ENCODE measurements at places on chromosomes 6 and 20.

- no peak for DNase-seq
These were observed 382.5 kb downstream of the PRKN start for GRCh38 chr6:162345051-162345511.

DNA sequence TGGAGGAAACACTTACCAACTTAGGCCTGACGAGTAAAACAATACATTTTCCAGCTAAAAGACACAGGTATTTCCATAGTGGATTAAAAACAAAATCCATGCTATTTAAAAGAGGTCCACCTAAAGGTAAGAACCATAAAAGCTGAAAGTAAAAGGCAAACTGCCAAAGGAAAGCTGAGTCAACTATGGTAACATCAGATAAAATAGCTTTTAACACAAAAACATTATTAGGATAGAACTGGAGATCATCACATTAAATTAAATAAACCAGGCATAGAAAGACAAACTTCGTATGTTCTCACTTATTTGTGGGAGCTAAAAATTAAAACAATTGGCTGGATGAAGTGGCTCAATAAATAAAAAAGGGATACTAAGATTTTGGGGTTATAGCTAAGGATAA is 166.8 kb upstream of the SLC22A16 start:
- DNase-seq: no peak

- no peak for DNase-seq
These were observed 11.1 kb upstream of the NTSR1 start for GRCh38 chr20:62697468-62697912.

DNA sequence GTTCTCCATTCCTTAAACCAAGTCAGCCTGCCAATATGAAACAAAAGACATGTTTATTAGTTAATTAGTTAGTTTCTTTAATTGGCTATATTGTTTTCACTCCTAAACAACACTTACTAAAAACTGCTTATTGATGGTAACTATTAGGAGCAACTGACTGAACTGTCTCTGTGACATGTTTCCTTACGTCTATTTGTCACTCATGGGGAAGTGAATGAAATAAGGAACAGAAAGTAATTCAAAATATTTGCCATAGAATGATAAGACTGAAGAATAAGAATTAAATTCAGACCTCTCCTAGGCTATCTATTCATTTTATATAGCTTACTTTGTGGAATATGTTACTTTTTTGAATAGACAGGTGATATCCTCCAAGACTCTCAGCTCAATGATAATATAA is 217.2 kb downstream of the LAMA2 start:
- no peak for DNase-seq

DNA sequence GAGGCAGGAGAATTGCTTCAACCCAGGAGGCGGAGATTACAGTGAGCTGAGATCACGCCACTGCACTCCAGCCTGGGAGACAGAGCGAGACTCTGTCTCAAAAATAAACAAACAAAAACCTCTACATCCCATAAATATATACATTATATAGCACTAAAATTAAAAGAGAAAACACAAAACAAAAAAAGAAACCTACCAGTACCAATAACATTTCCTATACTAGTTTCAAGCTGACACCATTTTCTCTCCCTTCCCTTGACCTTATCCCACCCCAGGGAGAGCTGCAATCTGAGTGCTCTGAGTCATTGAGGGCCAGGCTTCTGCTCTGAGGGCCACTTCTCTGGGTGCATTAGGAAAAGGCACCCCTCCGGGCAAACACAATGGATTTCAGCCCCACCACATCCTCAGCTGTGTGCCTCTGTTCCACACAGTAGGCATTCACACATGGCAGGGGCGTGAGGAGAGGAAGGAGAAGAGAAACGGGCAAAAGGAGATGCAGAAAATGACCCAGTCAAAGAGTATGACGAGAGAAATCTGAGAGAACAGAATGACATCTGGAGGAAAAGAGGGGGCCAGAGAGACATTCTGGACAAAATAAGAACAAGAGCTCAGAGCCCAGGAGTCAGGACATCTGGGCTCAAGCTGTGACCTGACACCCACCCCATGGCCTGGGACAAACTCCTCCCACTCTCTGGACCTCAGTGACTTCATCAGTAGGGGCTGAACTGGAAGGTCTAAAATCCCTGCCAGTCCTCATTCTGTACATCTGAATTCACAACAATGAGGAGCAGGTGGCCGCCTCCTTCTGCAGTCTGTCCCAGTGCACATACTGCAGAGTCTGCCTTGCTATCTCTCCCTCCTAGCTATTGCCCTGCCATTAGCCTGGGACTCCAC is 18.2 kb downstream of the TRIM26 start:
- DNase-seq: no peak

- DNase-seq: no peak
These were observed 210.1 kb upstream of the HDDC2 start for GRCh38 chr6:125511809-125512396.

DNA sequence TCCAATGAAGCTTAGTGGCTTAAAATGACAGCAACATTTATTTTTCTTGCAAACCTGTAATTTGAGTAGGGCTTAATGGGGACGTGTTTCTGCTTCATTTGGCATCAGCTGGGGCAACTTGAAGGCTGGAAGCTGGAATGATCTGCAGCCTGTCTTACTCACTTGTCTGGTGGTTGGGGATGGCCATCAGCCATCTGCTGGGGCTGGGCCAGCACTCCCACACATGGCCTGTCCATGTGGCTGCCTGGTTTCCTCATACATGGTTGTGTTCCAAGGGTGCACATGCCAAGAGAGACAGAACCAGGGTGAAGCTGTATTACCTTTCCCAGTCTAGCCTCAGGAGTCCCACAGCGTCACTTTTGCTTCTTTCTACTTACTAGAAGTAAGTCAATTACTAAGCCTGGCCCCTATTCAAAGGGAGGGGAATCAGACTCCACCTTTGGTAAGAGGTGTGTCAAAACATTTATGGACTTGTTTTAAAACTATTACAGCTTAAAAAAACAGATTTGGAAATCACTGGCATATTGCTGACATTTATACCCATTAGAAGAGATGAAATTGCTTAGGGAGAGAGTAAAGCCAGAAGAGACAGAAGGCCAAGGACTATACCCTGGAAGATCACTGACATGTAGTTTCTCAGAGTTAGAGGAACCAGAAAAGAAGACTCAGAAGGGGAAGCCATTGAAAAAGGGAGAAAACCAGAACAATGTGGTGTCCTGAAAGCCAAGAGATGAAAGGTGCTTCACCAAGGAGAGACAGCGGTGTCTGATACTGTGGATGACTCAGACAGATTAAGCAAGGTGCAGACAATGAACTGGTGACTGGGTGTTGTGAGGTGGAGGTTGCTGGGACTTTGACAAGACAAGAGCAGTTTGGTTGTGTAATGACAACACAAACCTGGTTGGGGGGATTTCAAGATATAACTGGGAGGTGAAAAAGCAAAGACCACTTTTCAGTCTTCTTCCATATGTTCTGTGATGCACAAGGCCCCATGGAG is 345.2 kb downstream of the GJA1 start:
- DNase-seq: no peak

DNA sequence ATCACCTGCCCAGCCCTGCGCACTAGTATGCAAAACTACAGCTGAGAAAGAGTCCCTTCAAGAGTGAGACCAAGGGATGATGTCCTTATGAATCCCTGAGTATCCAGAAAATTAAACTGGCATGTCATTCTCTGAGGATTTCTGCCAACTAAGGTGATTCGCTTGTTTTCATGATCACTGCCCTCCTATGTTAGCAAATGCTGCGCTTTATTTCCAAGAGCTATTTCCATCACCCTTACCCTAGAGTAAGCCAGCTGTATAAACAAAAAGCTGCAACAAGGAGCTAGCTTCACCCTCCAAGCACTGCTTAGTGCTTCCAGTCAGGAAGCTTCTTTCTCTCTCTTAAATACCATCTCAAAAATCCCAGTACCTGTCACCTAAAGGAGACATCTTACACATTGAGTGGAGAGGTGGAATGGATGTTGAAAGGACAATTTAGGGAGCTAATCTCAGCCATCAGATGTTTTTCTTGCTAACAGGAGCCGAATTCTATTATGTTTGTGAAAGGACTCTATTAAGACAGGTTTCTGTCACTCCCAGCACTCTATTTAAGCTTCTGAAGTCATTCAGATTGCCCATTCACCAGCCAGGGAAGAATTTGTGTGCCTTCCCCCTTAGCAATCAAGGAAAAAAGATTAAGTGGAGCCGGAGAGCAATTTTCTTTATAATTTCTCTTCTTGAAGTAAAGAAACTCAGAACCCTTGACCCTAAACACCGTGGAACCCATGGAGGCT is 322.2 kb downstream of the NRN1 start:
- DNase-seq: no peak

DNA sequence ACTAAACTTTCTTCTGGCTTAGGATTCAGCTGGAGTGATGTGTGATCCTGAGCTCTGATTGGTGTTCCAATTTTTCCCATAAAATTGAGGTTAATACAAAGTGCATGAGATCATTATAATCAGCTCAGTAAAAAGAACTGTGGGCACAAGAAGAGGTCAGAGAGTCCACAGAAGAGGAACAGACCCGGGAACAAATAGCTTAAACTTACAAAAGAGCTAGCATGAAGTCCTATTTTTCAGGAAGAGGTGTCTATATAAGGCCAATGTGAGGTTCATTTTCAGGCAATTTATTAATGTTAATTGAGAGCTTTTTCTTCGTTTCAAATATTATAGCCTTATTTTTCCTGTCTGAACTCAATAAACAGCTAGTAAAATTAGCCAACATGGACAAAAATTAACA is 26.9 kb upstream of the STX11 start:
- DNase-seq: no peak
